AG20443 (cell line): ENCODE measurements at places on chromosomes 12 and 14.

- no peak for DNase-seq
Observed at GRCh38 chr12:130463275-130463658, 125.6 kb downstream of the PIWIL1 start.

DNA sequence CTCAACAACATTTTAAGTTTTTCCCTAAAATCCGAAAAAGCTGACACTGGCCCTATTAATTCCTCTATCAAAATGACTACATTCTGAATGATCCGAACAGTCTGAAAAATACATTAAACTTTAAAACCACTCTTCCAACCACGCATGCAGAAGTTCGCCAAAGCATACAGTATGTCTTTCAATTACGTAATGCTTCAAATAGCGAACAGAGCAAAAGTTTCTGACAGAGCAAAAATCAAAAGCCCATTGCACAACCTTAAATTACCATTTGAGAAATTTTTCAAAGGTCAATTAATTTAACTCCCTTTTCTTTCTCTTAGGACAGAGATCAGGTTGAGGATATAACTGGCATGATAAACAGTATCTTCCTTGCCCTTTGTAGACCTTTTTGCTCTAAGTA lies 33.2 kb downstream of the LRIG3 start:
- no peak for DNase-seq

- no peak for DNase-seq
Observed at GRCh38 chr14:42002141-42002540, 395.5 kb downstream of the LRFN5 start.

DNA sequence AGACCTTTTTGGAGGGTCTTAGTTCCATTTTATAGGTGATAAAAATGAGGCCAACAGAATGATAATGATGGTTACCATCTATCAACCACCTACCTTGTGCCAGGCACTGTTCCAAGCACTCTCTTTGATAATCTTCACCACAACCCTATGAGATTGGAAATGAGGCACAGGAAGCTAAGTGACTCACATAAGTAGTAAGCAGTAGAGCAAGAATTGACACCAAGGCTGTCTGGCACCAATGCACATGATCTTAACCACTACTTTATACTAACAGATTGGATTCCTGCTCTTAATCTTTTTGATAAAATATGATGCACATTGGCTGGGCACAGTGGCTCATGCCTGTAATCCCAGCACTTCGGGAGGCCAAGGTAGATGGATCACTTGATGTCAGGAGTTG lies 91.4 kb downstream of the DRAM1 start:
- DNase-seq: no peak

DNA sequence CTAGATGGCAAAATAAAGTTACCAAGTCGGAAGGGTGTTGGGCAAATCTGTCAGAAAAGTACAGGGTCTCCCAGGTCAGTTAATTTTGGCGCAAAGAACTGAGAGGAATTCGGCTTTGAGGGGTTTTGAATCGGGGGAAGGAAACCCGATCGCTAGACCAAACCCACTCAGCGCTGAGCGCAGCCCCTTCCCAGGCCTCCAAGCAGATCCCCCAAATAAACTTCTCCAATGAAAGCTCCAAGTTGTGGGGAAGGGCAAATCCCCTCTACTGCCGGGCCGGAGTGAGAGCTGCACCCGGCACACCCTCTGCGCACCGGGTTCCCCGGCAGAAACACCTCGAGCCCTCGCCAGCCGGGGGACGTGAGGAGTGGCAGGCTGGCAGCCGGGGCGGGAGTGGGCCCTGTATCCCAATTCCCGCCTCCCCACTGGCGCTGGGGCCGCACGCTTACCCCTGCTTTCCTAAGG lies 441 bp downstream of the E2F7 start:
- DNase-seq: no peak

- no peak for DNase-seq
Observed at GRCh38 chr12:95191060-95191696, 26.1 kb downstream of the FGD6 start.

GRCh38 chr12:5432011-5432400 lies at the start of gene NTF3:
NTF3 (plus strand) TSS chr12:5432108; CDS start chr12:5432325, 217 bp downstream.
- DNase-seq: peak; percentile 88

- peak; percentile 45 for DNase-seq
Observed at GRCh38 chr12:46771268-46771827, 54.4 kb downstream of the SLC38A4 start.

- DNase-seq: no peak
Observed at GRCh38 chr12:3129301-3130056, 52.3 kb downstream of the TSPAN9 start.

DNA sequence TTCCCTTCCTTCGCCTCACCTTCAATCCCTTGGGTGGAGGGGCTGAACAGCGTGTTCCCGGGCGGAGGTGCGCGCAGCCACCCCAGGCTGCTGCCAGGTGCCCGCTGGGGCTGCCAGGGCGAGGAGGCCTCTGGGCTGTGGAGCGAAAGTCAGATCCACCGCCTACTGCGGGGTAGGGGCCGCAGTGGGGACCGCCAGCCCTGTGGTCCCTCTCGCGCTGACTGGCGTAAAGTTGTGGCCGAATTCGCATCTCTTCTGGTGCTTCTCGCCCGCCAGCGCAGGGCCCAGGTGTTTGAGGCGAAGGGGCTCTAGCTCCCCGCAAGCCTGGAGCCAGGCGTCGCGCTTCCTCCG lies 6.9 kb upstream of the HOXC4 start:
- no peak for DNase-seq

DNA sequence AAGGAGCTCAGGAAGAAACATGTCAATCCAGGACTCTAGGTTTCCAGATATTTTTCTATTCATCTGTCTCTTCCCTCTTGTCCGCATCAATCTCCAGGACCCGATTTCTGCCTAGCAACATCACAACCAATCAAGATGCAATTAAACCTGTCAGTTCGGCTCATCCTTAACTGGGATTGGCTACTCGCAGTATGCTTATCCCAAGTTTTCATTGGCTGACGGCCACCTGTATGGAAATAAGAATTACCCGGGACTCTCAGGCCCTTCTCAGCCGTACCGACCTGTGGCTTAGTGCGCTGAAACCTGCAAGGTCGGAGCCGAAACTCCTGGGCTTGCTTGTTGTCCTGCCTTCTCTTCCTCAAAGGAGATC lies 20.4 kb upstream of the ATP5MC2 start:
- DNase-seq: peak; percentile 72

DNA sequence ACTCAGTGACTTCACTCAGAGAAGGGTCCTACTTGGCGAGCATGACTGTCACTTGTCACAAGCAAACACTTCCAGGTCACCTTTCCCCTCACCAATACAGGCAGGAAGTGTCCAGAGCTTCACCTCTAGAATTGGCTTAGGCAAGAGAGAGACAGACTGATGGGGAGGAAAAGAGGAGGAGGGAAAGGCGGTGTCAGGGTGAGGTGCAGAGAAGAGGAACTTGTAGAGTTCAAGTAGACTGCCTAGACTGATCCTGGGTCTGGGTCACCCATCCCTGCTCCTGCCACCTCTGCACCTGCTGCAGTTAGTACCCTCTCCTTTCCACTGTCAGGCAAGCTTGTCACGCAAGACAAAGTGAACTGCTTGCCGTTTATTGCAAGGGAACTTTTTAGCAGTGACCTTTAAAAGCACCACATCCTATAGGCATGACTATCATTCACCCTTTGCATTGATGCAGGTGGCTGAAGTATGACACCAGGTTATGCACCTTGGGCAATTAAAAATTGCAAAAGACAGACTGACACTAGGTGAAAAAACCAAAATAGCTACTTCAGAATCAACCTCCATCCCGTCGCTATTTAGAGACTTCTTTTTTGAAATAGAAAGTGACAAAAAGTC lies 292.4 kb downstream of the SYT1 start:
- no peak for DNase-seq

DNA sequence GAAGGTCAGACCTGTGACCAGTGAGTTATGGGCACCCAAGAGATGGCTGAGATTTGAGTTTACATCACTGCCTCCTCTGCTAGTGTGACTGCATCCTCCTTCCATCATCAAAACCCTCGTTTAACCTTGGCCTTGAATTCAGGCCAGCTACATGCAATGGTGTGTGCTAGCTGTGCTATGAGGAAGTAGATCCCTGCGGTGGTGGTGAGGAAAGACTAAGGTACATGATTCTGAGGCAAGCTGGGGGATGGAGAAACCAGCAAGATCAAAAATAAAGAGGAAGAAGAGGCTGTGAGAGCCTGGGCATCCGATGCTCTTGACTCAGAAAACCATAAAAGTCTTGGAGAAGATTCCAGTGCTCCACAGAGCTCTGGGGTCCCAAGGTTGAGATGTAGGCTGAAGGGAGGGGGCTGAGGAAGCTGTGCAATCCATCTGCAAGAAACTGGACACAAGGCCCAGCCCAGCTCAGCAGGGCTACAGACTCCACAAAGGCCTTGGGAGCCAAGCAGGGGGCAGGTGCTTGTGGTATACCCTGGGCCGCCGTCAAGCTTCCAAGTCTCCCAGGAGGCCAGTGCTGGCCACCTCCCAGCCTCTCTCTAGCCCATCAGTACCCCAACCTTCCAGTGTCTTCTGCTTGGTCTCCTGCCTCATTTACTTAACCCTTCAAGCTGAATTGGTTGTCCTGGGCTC lies 774.8 kb downstream of the VRK1 start:
- DNase-seq: no peak

- DNase-seq: no peak
Observed at GRCh38 chr12:3627336-3627735, 125.6 kb downstream of the CRACR2A start.

- DNase-seq: no peak
Observed at GRCh38 chr12:104752881-104753280, 205.2 kb downstream of the SLC41A2 start.

GRCh38 chr12:74514098-74514872 lies 23.4 kb upstream of the ATXN7L3B start:
- peak; percentile 5 for DNase-seq

DNA sequence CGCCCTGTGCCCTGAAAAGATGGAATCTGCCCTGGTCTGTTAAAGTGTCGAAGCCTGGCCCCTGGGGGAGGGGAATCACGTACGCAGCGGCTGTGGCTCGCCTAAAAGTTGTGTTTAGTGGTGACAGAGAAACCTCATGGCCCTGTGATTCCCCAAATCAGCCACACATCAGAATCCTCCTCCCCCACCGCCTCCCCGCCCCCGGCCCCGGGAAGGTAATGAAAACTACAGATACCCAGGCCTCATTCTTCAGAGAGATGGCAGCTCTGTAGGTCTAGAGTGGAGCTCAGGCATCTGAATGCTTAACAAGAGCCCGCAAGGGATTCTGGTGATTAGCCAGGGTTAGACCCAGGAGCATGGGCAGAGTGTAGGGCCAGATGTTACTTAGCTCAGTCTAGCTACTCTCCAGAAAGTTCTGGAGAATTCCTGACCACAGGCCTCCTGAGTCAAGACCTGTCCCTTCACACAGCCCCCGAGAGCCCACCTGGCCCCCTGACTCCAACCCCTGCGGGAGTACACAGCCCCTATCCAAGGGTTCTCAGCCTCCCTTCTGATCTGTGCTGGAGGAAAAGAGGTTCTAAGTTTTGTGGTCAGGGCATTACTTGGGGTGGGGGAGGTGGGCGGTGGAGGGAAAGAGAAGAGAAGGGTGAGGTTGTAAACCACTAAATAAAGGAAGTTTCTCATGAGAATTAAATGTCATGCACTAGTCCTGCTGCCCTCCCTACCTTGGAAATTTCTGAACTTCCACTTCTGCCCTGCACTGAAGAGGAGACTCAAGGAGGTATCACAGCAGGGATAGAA lies 114.8 kb downstream of the PLXNC1 start:
- no peak for DNase-seq

DNA sequence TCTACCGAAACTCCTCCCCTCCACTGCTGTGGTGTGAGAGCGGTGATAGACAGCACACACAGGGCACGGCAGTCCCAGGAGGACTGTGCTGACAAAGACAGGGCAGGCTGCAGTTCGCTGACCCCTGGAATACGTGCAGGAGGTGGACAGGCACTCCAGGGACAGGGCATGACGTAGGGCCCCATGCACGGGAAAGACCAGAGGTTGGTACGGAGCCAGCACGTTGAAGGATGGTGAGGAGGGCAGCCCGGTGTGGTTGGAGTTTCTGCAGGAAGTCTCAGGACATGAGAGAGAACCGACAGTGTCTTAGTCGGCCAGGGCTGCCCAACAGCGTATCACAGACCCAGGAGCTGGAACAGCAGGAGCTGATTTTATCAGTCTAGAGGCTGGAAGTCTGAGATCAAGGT lies 254.2 kb upstream of the FKBP4 start:
- DNase-seq: no peak

- no peak for DNase-seq
Observed at GRCh38 chr12:2248901-2249381, 196.2 kb downstream of the CACNA1C start.

GRCh38 chr14:59755409-59756135 lies 115.0 kb downstream of the RTN1 start:
- no peak for DNase-seq

GRCh38 chr12:103498990-103499389 lies 3.2 kb upstream of the C12orf42 start:
- DNase-seq: no peak

DNA sequence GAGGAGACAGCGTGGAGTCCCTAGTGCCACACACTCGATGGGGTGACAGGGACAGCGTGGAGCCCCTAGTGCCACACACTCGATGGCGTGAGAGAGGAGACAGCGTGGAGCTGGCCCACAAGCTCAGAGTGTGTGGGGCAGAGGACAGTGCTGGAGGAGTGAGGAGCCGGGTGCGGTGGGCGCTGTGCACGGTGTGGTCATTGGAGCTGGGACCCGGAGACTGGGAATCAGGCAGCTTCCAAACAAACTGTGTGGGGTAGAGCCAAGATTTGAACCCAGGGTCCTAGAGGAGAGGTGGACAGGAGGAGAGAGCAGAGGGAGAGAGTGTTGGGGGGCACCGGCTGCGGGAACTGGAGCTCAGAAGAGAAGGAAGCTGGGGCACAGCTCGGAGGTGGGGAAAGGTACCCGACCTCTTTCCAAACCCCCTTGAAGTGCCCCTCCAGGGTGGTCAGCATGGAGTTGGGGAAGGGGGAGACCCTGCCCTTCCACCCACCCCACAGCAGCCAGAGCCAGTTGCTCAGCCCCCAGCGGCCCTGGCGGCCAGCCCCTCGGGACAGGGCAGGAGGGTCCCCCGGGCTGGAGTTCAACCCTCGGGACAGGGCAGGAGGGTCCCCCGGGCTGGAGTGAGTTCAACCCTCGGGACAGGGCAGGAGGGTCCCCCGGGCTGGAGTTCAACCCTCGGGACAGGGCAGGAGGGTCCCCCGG lies 91.0 kb downstream of the NOC4L start:
- no peak for DNase-seq

GRCh38 chr12:38601949-38602348 lies 285.4 kb downstream of the ALG10B start:
- DNase-seq: no peak

GRCh38 chr12:47591361-47591791 lies 114.5 kb downstream of the RPAP3 start:
- DNase-seq: peak; percentile 65

- no peak for DNase-seq
Observed at GRCh38 chr12:23049180-23049579, 424.2 kb downstream of the ETNK1 start.

DNA sequence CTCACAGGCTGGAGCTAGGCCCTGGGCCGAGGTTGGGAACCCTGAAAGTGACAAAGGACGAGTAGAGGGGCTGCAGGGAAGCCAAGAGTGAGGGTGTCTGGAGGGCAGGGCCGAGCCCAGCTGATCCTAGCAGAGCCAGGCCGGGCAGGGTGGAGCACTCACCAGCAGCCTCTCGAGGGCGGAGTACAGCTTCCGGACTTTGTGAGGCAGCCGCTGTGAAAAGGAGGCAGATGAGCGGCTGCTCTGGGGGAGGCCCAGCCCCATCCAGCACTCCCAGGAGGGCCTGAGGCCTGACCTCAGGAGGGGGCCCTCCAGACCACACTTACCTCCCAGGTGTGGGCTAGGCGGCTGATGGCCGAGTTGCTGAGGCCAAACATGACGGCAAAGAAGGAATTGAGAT lies 14.7 kb upstream of the ENDOU start:
- DNase-seq: peak; percentile 57
